GM12891 (cell line): ENCODE measurements at places on chromosomes 13 and 19.

DNA sequence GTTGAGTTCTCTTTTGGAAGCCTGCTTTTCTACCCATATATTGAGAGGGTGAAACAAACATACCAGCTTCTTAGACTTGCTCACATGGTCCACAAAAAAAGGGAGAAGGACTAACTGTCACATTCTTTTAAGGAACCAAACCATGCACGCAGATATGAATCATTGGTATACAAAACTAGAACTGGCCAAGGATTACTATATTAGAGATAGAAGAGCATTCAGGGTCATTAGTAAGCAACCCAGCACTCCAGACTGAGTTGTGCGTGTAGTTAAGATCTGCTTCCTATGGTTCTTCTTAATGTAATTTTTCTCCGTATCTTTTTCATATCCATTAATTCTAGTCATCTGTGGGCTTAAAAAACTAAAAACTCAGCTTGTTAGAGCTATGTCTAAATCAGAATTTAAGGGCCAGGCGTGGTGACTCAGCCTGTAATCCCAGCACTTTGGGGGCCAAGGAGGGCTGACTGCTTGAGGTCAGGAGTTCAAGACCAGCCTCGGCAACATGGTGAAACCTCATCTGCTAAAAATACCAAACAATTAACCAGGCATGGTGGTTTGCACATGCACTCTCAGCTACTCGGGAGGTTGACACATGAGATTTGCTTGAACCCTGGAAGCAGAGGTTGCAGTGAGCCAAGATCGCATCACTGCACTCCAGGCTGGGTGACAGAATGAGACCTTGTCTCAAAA lies 19.6 kb downstream of the ALG5 start:
- no peak for DNase-seq

GRCh38 chr13:105074755-105075154 lies 1460.7 kb downstream of the EFNB2 start:
- no peak for DNase-seq

GRCh38 chr19:6712692-6713670 lies 7.5 kb downstream of the C3 start:
- DNase-seq, result no peak

DNA sequence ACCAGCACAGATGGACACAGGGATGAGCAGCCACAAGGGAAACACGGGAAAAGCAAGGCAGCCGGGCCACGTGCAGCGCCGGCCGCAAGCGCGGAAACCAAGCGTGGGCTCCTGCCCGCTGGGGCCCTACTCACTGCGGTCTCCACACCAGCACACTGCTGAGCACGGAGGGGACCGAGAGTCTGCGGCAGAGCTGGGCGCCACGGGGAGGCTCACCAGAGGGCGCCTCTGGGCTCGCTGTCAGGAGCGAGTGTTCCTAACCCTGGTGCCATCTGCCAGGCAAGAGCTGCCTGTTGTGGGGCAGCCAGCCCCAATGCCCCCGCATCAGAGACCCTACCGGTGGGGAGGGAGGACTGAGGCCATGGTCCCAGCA lies 26.5 kb downstream of the MPND start:
- DNase-seq, result peak; percentile 66

DNA sequence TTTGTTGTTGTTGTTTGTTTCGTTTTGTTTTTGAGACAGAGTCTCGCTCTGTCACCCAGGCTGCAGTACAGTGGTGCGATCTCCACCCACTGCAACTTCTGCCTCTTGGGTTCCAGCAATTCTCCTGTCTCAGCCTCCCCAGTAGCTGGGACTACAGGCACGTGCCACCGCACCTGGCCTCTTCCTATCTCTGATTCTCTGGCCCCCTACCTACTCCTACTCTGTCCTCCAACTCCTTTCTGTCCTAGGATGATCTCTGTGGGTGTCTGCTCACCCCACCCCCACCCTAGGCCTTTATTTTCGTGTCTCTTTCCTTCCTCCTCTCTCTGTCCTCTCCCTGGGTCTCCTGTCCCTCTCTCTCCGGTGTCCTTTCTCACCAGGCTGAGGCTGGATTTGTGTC lies 1.2 kb downstream of the PIH1D1 start:
- DNase-seq, result no peak

- no peak for DNase-seq
These were observed 32.2 kb downstream of the ZNF557 start for GRCh38 chr19:7101498-7102253.

DNA sequence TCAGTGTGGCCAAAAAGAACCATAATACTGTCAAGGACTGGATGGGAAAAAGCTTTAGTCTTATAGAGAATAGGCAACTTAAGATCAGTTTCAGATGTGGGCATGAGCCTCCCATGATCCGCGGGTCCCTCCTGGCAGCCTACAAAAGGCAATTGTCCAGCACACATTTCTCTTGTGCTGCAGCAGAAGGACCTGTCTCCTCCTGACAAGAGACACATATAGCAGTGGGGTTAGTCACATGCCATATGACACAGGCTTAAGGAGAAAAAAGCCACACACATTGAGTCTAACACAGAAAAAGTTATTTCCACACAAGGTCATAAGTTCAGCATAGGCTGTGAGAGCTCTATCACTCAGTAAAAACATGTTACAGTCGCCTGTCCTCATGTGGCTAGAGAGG lies 1378.7 kb upstream of the PRR20A start:
- DNase-seq, result no peak

DNA sequence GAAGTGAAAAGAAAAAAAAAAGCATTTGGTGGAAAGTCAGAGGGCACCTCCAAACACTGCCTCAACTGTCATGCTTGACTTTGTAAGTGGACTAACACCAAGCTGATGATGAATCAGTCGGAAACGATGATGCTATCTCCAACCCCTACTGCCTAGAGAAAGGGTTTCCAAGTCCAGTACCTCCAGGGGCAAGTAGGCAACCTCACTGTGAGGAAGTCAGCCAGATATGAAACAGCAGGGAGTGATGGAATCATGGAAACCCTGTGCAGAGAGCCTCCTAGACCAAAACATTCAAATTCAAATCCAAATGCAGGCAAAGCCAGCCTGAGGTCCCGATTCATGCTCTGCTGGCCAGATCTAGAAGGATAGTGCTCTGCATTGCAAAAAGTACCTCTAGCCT lies 100.9 kb upstream of the SERP2 start:
- DNase-seq, result no peak

- DNase-seq, result peak; percentile 80
These were observed 2.1 kb upstream of the HOOK2 start for GRCh38 chr19:12777217-12778016.

DNA sequence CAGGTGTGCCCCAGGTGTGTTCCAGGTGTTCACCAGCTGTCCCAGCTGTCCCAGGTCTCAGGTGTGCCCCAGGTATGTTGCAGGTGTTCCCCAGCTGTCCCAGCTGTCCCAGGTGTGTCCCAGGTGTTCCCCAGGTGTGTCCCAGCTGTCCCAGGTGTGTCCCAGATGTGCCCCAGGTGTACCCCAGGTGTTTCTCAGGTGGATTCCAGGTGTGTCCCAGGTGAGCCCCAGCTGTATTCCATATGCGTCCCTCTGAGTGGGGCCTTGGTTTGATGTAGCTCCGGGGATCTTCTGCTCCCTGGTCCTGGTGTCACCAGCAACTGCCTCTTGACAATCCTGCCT lies 719 bp upstream of the GRK1 start:
- no peak for DNase-seq

DNA sequence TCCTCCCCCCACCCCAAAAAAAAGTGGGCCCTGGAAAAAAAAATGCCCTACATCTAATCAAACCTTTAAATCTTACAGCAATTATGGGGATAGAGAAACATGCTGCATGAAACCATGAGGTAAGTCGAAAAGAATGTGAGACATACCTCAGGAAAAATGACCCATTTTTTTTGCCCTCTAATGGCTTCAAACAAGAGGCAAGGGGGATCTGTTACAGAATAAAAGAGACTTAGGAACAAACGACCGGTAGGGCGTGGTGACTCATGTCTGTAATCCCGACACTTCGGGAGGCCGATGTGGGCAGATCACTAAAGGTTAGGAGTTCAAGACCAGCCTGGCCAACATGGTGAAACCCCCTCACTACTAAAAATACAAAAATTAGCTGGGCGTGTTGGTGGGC lies 8.4 kb downstream of the RGL3 start:
- no peak for DNase-seq

GRCh38 chr19:45156011-45156630 lies 4.7 kb downstream of the NKPD1 start:
- no peak for DNase-seq

DNA sequence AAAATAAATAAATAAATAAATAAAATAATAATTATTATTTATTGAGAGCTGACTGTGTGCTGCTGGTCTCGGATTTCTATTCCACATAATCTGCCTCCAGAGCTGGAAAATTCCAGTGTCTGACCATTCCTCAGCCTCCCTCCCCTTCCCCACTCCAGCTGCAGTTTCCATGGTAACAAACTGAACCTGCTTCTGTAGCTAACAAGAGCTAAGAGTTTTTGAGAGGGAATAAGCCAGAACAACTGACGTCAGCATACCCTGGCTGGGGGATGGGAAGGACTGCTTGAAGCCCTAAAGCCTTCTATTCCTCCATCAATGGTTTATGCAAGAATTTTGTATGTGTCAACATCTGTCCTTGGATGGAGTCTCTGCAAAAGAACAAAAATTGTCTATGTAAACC lies 26.0 kb upstream of the PEG3 start:
- no peak for DNase-seq

- no peak for DNase-seq
These were observed 24.7 kb downstream of the URI1 start for GRCh38 chr19:29966588-29967249.

- DNase-seq, result no peak
These were observed 299.0 kb downstream of the ITGBL1 start for GRCh38 chr13:101751488-101751887.

- no peak for DNase-seq
These were observed 1895.9 kb upstream of the PCDH20 start for GRCh38 chr13:63311587-63311986.

DNA sequence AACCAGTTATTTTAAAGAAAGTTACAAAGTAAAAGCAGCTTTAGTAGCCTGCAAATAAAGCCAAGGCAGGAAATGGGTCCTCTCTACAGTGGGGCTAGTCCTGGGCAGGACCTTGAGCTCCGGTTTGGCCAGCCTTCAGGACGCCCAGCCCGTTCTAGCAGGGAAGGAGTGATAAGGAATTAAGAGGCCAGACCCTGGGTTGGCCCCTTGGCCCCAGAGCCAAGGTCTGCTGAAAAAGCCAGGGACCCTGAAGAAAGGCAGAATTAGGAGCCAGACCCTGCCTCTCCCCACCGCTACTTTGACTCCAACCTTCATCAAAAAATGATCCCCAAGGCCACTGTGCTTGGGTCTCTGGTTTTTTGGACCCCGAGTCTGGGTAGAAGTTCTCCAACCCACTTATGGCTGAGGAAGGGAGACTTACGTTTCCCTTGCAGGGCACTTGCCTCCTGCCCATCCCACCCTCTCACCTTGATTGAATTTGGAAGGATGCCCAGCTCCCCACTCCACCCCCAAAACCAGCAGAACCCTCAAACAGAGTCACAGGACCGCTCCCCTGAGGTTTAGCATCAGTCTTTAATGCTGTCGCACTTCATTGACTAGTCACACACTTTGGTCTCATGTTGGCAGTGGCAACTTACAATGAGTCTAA lies 3.9 kb downstream of the DNAJB1 start:
- DNase-seq, result no peak

DNA sequence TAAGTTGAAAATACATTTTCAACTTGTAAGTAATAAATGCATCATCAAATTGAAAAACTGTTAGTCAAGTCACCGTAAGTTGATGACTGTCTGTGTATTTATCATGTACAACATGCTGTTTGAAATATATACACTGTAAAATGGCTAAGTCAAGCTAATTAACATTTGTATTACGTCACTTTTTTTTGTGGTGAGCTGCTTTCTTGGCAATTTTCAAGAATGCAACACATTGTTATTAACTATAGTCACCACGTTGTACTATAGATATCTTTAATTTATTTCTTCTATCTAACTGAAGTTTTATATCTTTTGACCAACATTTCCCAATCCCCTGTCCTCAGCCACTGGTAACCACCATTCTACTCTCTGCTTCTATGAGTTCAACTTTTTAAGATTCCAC lies 57.0 kb downstream of the RBM26 start:
- no peak for DNase-seq

DNA sequence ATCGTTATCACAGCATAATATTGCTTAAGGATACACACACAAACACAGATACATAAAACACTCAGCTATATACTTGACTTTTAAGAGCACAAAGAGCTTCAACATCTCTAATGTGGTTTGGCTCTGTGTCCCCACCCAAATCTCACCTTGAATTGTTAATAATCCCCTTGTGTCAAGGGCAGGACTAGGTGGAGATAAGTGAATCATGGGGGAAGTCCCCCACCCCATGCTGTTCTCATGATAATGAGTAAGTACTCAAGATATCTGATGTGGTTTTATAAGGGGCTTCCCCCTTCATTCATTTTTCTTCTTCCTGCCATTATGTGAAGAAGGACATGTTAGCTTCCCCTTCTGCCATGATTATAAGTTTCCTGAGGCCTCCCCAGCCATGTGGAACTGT lies 481.4 kb downstream of the PCDH9 start:
- no peak for DNase-seq

DNA sequence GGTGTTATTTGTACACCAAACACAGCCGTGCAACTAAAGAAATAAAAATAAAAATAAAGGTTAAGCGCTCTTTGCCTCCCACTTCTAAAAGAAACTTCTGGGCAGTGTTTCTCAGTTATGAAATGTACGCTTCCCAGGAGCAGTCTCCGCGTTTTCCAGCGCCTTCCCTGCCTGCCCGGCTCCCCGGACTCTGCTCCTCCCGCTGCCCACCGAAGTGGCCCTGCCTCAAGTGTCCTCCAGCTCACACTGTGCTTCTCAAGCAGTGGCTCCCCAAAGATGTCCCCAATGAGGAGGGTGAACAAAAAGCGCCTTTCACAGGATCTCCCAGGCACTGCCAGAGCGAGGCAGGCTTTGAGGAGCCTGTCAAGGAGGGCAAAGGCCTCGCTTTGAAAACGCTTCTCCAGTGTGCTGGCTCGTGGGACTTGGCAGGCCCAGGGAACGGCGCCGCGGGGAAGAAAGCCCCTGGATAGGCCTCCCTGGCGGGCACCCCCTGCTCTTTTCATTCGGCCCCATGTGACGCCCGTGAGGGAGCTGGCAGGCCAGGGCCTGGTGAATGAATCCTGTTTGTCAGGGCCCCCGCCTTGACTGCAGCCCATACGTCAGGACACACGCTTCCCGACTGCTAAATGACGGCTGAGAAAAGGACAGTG lies 187.1 kb downstream of the FOXO1 start:
- DNase-seq, result no peak

DNA sequence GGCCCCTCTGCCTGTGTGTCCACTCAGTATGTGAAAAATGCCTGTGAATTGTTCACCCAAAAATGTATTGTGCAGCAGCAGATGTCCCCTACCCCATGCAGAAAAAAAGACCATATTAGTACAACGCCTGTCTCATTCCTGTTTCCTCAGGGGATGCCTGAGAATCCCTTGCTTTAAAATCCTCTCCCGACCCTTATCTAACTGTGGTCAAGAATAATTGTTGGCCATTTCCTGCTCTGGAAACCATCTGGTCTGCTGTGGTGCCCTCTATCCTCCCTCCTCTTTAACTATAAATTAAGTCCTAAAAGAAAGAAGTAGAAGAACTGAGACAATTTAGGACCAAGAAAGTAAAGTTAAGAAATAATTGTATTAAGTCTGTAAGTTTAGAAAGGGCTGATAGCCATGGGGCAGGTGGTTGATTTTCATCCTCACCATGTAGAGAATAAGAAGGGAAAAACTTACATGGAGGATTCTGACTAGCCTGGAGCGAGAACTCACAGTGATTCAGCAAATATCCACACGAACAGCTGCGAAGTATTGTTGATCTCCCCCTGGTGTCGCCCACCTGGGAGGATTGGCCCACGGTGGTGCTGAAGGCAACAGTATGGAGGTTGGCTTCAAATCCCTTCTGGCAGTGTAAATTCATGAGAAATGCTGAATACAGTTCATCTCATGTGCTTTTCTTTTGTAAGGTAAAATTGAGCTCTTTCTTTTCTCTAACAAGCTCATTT lies 85.6 kb downstream of the COL4A2 start:
- no peak for DNase-seq
